ENCODE measurements at places on chromosomes 4 and X. TPM values are rescaled to one million over a fixed set of nuclear protein-coding genes. Genes with fewer than 3 reads are reported as not detected.
A peak's percentile ranks its signal among the peaks of the same experiment; 100 is the strongest.

- DNase-seq, result peak; percentile 41
These were observed 908 bp upstream of the TLR6 start for GRCh38 chr4:38857354-38858096.

DNA sequence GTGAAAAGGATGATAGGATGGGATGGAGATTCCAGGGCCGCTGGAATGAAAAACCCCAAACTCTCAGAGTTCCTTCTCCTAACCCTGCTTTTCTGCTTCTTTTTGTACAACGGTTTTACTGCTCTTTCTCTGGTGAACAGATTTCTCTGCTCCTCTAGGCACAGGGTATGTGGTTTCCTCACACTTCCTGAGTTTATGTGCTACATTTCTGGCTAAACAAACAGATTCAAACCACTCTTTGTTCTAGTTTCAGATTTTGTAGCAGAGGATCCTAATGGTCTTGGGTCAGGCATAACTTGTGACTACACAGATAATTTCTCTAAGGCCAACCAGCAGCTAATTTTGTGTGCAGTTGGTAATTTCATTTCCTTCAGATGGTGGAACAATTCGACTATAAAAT, 52.6 kb downstream of the OSTC start:
- no peak for DNase-seq

DNA sequence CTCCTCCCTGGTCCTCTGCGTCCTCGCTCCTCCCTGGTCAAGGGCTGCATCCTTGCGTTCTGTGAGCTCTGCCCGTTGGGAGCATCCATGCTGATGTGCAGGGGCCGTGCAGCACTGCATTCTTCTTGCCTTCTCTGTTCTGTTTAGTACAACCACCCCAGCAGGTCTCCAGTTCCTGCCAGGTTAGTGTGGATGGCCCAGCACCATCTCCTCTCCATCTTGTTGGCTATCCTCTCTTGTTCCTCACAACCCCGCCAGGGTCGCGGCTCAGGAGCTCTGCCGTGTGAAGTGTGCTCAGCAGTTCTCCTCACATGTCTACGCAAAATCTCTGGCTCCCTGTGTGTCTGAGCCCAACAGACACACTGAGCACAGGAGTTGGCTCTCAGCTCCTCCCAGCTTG, 10.4 kb upstream of the MAEA start:
- no peak for DNase-seq

- peak; percentile 61 for DNase-seq
These were observed 32.6 kb downstream of the DOCK11 start for GRCh38 chrX:118528071-118528737.

- DNase-seq, result no peak
These were observed 34.6 kb downstream of the MAP9 start for GRCh38 chr4:155342142-155342541.

GRCh38 chr4:129578336-129578735, 482.4 kb downstream of the C4orf33 start:
- DNase-seq, result no peak

DNA sequence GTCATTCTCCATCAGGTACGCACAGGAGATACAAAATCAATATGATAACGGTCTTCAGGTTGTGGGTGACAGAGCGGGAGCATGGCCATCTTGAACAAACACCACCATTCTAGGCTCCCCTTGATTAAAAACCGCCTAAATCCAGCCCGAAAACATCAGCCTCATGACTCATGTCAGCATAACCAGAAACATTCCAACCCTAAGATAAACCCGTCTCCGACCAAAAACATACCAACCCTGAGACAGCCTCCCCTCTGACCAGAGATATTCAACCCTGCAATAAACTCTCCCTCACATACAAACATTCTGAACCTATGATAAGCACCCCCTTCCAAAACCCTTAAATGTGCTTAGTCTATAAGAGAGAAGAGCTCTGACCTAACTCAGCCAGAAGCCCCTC, 157.9 kb downstream of the DHRSX start:
- no peak for DNase-seq

Gene TMSB4X
- 4,477 TPM for total RNA-seq

Gene ANK2
- 7.1 TPM for total RNA-seq

Gene CT55
- total RNA-seq, result not detected

Gene FGG
- total RNA-seq, result not detected

Gene TMPRSS11A
- total RNA-seq, result not detected

Gene PGM2
- 41.5 TPM for total RNA-seq
